ENCODE measurements at places on chromosomes 4 and X.

GRCh38 chrX:2708592-2709188 is 17.6 kb downstream of the CD99 start:
- DNase-seq, result no peak

DNA sequence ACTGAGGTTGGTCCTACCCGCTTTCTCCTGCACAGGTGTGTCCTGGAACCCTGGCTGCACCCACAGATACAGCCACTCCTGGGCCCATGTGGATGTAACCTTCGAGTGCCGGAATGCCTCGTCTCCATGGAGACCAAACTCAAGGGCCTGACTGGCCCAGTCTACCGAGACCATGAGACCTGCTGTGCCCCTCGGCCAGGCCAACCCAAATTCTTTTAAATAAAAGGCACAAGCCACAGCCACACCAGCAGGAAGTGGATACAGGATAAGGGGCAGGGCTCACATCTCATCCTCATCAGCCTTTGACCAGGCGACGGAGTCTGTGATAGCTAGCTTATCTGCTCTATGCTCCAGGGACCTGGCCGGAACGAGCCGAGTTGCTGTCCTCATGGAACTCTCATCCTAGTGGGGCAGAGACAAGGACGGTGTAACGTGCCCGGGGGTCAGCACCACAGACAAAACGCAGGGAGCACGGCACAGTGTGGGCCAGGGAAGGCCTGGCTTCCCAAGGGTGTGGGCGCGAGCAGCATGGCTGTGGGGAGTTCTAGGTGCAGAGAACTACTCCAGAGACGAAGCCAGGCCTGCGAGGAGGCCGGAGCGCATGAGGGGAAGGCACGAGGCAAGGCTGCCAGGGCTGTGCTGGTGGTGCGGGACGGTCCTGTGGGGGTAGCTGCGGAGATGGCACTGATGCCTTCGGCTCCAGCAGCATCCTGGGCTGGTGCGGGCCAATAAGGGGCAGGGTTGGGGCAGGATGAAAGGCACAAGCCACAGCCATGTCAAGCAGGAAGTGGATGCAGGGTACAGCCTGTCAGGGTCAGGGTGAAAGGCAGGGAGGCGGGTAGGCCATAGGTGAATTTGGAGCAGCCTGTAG is 22.7 kb downstream of the NOP14 start:
- DNase-seq, result no peak

GRCh38 chr4:1757836-1758235 is 35.3 kb upstream of the FGFR3 start:
- no peak for DNase-seq

DNA sequence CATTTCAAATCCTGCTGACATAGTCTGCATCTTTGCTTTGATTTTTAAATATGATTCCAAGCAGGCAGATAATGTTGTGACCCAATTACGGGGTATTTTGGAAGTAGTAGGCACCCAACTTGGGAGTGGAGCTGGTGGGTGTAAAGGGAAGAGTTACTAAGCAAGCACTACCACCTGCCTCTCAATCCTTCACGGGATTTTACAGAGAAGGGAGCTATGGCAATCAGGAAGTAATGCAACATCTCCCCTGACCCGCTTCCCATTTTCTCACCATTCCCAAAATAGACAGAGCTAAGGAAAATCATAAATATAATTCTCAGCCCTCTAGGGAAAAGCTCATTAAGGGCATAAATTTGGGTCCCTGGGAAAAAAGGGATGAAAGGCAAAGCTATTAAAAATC is 9.2 kb downstream of the APBB2 start:
- DNase-seq, result no peak

DNA sequence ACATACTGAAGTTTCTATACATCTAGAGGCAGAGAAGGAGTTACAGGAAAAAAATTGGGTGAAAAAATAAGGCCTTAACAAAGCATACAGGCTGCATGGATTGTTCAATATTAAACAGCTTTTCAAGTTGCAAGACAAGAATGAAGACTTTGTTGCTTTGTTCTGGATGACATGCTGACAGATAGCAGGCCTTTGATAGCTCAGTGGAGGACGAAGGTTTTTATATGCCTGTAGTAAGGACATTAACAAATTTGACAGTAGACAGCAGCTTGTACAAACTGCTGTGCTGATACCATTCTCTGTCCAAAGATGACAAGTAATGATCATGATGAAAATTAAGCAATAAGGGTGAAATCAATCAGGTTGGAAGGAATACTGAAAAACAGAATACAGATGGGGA is 309.9 kb downstream of the NKX6-1 start:
- DNase-seq, result no peak

DNA sequence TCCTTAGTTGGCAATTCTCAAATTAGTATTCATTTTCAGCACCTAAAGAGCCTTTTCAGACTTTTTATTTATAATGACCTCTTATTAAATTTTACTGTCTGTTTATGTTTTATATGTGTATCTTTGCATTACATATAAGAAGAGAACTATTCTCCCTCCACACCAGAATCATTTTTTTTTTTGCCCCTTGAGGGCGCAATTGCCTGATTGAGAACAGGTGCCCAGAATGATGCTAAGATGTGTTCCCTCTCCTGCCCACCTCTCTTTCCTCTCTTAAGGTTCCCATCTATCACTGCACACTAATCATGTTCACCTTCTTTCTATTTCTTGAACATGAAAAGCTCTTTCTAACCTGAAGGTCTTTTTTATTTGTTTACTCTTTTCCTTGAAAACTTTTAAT is 44.2 kb upstream of the ADAM29 start:
- no peak for DNase-seq

DNA sequence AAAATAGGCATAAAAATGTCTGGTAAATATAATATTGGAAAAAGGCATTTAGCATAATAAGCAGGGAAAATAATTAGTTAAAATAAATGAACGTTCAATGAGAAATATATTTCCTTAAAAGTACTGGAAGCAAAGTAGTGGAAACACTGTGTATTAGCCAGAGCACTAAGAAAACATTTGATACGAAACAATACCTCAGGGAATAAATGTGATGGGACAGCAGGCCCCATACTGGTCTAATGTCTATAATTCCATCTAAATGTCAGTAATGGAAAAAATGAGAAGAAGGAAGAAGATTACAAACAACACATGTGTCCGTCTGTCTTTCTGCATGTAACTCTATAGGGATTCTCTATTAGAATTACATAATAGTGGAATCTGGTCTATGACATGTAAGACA is 79.0 kb downstream of the PDE5A start:
- DNase-seq, result no peak

DNA sequence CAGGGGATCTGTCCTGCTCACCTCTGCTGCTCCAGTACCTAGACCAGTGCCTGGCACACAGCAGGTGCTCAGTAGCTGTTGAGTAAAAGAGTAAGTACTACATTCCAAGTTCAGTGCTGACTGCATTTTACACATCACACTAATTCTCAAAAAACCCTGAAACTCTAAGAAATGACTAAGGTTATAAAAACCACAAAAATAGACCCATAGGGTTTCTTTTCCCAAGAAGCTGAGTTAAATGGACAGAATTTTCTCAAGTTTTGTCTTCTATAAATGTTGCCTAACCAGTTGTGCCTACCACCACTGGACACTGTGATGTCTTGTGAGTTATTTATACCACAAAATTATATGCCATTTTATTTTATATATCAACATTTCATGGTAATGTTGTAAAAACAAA is 78.9 kb upstream of the RXFP1 start:
- no peak for DNase-seq

- DNase-seq, result peak; percentile 78
These were observed 123.7 kb downstream of the ANAPC4 start for GRCh38 chr4:25500626-25501316.

GRCh38 chrX:68147848-68148247 is 285.4 kb downstream of the OPHN1 start:
- DNase-seq, result no peak

DNA sequence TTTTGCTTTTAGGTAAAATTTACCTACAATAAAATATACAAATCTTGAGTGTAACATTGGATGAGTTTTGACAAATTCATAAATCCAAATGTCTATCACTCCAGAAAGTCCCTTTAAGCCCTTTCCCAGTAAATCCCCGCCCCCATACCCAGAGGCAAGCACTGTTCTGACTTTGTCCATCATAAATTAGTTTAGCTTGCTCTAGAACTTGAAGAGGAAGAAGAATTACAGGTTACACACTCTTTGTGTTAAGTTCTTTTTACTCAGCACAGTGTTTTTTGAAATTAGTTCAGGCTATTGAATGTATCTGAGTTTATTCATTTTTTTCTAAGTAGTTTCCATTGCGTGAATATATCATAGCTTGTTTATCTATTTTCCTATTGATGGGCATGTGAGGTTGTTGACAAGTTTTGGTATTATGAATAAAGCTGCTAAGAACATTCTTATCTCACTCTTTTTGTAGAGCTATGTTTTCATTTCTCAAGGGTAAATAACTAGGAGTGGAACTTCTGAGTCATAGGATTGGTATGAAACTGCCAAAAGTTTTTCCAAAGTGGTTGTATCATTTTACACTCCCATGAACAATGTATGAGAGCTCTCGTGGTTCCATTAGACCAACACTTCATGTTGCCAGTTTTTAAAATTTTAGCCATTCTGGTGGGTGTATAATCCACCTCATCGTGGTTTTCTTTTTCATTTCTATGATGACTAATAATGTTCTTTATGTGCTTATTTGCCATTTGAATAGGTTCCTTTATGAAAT is 22.4 kb upstream of the HPSE start:
- no peak for DNase-seq

DNA sequence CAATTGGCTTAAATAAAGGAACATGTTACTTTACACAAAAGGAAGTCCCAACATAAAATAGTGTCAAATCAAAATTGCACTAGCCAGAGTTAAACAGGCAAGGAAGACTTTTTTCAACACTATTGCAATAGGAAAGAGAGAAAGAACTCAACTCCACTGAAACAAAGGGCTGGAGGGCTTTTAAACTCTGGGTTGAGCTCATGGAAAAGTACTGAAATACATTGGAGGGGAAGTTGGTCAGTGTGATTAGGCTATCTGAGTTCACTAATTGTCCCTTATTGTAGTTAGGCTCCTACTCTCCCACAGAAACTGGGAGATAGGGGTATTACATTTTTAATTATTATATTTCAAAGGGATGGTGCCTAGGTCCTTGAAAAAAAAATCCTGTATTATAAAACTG is 491.2 kb upstream of the LCORL start:
- no peak for DNase-seq

DNA sequence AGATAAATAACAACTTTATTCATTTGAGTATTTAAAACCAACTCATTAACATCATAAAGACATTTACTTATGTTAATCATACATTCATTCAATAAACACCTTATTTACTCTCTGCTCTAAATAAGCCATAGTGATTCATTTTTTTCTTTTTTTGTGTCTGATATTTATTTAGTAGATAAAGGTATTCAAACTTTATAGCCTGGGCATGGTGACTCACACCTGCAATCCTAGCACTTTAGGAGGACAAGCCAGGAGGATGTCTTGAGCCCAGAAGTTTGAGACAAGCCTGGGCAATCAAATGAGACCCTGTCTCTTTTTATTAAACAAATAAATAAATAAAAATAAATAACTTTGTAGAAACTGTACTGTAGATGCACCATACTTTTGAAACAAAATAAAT is 771.3 kb upstream of the PCDH7 start:
- no peak for DNase-seq

DNA sequence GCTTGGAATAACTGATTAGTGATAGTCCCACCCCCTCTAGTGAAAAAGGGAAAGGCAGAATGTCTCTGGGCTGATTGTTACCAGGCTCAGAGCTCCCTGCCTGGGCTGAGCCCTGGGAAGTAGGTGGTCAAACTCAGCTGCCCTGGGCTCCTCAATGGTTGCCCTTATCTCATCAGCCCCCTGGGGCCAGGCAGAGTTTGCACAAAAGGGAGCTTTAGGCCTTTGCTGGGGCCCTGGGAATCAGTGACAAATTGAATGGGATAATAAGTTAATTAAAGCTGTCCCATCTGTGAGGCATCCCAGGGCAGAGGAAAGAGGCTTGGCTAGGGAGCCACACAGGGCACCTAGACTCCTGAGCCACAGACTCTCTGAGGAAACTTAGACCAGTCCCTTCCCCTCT is 89.0 kb downstream of the EFNB1 start:
- DNase-seq, result no peak

- no peak for DNase-seq
These were observed 1306.6 kb upstream of the PABPC4L start for GRCh38 chr4:135508006-135508714.

DNA sequence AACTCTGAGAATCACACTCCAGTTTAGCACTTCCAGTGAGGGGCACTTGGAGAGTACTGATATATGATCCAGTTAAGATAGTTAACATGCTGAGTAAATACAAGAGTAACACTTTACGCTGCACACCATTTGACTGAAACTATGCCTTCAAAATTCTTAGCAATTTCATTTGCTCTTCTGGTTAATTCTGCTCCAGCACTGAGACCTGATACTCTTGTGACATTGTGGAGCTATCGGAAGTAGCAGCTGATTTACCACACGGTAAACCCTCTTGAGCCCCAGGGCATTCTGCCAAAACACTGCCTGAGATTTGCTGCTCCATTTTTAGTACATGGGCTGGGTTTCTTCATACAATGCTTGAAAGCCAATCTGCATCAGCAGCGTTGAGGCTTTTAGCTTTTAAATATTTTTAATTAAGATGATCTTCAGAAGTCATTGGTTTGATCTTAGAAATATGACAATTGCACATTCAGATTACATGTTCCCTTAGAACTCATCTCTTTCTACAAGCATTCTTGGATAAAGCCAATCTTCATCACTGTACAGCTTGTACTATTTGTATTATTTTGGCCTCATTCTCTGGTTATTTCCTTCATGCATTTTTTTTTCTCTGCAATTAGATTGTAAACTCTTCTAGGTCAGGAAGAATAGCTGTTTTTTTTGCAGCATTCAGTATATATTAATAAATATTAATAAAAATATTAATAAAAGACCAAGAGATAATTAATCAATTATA is 67.8 kb upstream of the ETNPPL start:
- DNase-seq, result peak; percentile 34

DNA sequence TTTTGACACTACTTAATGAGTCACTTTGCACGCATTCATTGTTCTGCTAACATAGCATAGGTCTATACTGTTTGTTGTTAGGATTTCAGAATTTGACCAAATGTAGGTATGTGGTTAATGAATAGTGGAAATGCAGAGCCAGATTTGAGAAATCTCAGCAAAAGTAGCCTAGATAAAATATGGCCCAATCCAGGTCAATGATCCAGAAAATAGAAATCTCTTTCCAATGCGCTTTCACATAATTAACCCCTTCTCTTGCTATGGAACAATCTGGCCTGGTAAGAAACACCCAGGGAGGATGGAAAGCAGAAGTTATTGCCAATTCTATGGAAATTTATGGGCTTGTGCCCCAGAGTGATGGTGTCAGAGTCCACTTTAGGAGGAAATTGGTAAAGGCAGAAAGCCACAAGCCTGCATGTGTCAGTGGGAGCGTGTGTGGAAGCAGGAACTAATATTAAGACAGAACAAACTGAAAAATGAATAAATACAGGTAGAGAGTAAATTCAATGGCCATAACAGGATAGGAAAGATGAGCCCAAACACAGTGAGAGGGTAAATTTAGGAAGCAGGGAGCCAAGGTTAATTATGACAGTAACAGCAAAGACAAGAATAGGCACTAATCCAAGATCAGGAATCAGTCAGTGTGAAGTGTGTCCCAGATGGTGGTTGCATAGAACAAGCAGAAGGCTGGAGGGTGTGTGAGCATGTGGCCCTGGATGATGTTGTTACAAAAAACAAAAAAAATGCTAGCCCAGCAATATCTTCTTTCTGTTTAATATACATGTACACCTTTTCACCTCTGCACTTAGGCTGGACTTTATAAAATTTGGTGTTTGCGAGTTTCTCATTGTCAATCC is 102.9 kb downstream of the SYTL5 start:
- no peak for DNase-seq

GRCh38 chrX:133781174-133781573 is 204.2 kb downstream of the GPC3 start:
- DNase-seq, result no peak

- peak; percentile 35 for DNase-seq
These were observed 380.5 kb downstream of the SH2D1A start for GRCh38 chrX:124726881-124727280.
